Ureter (tissue), 1 donor: ENCODE measurements at places on chromosomes 3 and 15. TPM values are rescaled to one million over a fixed set of nuclear protein-coding genes. Genes with fewer than 3 reads are reported as not detected.

Gene DPH3
- 16.6 TPM for total RNA-seq

Gene ROBO1
- 38.8 TPM for total RNA-seq

Gene BTLA
- 0.91 TPM for total RNA-seq

Gene IL17RE
- 11.9 TPM for total RNA-seq

Gene PLA2G4D
- 0.13 TPM for total RNA-seq

Gene PFKFB4
- 7.4 TPM for total RNA-seq

Gene GOLGA8T
- total RNA-seq, result not detected

Gene GNAT1
- total RNA-seq, result not detected

Gene SCN10A
- not detected for total RNA-seq

Gene STIMATE
- 35.7 TPM for total RNA-seq

Gene ADAMTSL3
- 9.7 TPM for total RNA-seq

Gene SAXO2
- total RNA-seq, result 2.6 TPM

Gene RTP3
- not detected for total RNA-seq

Gene TCTA
- 37.1 TPM for total RNA-seq

Gene SNRPN
- total RNA-seq, result 121 TPM

Gene MRAS
- 26.2 TPM for total RNA-seq

Gene HCLS1
- total RNA-seq, result 37.4 TPM

Gene C3orf22
- total RNA-seq, result not detected

Gene XCR1
- total RNA-seq, result 0.70 TPM

Gene CLASP2
- 81.2 TPM for total RNA-seq

Gene THAP10
- 3.8 TPM for total RNA-seq

Gene TMCO5A
- not detected for total RNA-seq

Gene ZNF774
- total RNA-seq, result 8.9 TPM

Gene STAC
- 20.4 TPM for total RNA-seq

Gene EPHB3
- total RNA-seq, result 4.9 TPM

Gene PAK6
- 29.5 TPM for total RNA-seq

Gene PXK
- 26.8 TPM for total RNA-seq

Gene BTD
- 20.8 TPM for total RNA-seq

Gene CELF6
- total RNA-seq, result 3.4 TPM

Gene IQCF5
- total RNA-seq, result not detected

Gene PAQR5
- 6.5 TPM for total RNA-seq

Gene SLC28A2
- not detected for total RNA-seq

Gene NPAP1
- 2.2 TPM for total RNA-seq

Gene PLSCR2
- 2.6 TPM for total RNA-seq

Gene GOLGA6L10
- total RNA-seq, result 4.3 TPM

Gene C3orf18
- 8.0 TPM for total RNA-seq

Gene LTK
- total RNA-seq, result 0.73 TPM

Gene SLC6A20
- not detected for total RNA-seq

Gene TRH
- total RNA-seq, result not detected

Gene HRG
- not detected for total RNA-seq

Gene SV2B
- 2.3 TPM for total RNA-seq
